ENCODE measurements at places on chromosomes 2 and 18.

DNA sequence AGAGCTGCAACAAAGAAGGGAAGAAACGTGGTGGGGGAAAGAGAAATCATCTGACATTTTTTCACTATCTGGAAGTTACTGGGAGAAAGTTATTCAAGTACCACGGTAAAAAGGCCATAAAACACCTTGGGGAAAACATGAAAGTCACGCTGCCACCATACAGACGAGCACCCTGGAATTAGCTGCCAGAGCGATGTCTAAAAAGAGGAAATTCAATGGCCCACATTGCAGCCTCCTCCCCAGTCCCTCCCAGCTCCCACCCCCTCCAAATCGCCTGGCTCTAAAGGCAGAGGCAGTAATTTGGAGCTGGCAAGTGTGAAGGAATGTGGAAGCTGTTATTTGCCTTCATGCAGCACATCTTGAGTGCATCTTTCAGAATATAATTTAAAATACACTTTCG lies 192.0 kb downstream of the ALK start:
- no peak for DNase-seq

DNA sequence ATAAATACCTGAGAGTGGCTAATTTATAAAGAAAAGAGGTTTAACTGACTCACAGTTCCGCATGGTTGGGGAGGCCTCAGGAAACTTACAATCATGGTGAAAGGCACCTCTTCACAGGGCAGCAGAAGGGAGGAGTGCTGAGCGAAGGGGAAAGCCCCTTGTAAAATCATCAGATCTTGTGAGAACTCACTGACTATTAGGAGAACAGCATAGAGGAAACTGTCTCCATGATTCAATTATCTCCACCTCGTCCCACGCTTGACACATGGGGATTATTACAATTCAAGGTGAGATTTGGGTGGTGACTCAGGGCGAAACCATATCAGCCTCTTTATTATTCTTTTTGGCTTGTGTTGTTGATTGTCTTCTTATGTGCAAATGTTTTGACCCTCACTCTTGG lies 76.2 kb downstream of the WDR7 start:
- peak; percentile 5 for DNase-seq

- DNase-seq = no peak
Observed at GRCh38 chr2:72895759-72896281, 8.6 kb downstream of the SPR start.

GRCh38 chr18:60664736-60665135 lies 292.2 kb upstream of the MC4R start:
- no peak for DNase-seq

GRCh38 chr18:74356959-74357358 lies 41.3 kb downstream of the C18orf63 start:
- no peak for DNase-seq

GRCh38 chr2:234050455-234051135 lies at the start of gene SPP2:
TSS of gene SPP2 (plus strand) at chr2:234050702. CDS start at chr2:234050787, 85 bp downstream.
- DNase-seq = no peak

- DNase-seq = no peak
Observed at GRCh38 chr2:236205867-236206645, 37.9 kb upstream of the GBX2 start.

GRCh38 chr2:44218771-44219170 lies 50.1 kb downstream of the PPM1B start:
- no peak for DNase-seq

DNA sequence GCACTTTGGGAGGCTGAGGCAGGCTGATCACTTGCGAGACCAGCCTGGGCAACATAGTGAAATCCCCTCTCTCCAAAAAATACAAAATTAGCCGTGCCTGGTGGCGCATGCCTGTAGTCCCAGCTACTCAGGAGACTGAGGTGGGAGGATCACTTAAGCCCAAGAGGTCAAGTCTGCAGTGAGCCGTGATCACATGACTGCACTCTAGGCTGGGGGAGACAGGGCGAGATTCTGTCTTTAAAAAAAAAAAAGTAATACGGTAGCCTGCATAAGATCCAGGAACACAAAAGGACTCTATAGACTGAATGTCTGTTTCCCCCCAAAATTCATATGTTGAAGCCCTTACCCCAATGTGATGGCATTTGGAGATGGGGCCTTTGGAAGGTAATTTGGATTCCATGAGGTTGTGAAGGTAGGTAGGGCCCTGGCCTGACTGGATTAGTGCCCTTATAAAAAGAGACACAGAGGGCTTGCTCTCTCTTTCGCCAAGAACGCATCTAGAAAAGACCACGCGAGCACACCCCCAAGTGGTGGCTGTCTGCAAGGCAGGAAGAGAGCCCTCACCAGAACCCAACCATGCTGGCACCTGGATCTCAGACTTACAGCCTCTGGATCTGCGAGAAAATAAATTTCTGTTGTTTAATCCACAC lies 17.0 kb downstream of the MBOAT2 start:
- DNase-seq = no peak

DNA sequence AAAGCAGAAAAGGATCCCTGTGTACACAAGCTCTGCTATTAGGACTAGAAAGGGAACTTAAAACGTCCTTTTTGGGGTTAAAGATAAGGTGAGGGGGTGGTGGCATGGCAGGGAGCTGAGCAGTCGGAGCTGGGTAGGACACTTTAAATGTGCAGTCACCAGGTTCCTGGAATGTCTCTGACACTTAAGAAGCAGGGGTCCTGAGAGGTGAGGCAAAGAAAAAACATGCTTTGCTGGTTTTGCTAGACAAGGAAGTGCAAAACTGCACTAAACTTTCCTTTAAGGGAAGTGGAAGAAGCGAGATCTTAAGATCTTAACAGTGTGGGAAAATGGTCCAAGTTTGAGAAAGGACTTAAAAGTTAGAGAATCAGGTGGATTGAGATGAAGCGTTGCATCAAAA lies 99.5 kb upstream of the MAP3K20 start:
- no peak for DNase-seq

DNA sequence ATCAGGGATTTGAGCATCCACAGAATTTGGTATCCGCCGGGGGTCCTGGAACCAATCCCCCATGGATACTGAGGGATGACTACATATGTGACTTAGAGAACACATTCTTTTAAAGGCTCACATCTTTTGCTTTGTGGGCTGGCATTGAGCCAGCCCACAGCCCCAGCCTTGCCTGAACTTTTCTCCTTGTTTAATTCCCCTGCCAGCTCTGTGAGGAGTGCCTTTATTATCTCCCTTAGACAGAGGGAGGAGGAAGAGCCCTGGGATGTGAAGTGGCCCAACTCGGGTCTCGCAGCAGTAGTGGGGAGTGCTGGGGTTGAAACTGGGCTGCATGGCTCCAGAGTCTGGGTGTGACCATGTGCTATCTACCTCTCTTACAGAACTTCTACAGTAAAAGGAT lies 7.6 kb downstream of the TTC39C start:
- DNase-seq = no peak

GRCh38 chr18:25457126-25457525 lies 105.2 kb upstream of the ZNF521 start:
- no peak for DNase-seq

DNA sequence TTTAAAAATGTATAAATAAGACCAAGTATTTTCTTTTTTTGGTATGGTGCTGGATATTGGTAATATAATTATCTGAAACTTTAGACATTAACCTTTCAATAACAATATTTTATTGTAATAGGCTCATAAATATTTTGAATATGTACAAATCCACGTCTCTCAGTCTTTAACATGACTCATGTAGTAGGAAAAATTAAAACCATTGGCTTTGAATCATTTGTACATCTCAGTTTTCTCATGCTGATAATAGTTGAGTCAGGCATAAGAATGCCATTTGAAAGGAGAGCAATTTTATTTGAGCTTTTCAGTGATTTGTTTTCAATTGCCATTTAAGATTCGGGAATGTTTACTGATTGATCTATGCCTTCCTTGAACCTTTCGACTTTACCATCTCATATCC lies 364.8 kb downstream of the TGIF1 start:
- DNase-seq = no peak

DNA sequence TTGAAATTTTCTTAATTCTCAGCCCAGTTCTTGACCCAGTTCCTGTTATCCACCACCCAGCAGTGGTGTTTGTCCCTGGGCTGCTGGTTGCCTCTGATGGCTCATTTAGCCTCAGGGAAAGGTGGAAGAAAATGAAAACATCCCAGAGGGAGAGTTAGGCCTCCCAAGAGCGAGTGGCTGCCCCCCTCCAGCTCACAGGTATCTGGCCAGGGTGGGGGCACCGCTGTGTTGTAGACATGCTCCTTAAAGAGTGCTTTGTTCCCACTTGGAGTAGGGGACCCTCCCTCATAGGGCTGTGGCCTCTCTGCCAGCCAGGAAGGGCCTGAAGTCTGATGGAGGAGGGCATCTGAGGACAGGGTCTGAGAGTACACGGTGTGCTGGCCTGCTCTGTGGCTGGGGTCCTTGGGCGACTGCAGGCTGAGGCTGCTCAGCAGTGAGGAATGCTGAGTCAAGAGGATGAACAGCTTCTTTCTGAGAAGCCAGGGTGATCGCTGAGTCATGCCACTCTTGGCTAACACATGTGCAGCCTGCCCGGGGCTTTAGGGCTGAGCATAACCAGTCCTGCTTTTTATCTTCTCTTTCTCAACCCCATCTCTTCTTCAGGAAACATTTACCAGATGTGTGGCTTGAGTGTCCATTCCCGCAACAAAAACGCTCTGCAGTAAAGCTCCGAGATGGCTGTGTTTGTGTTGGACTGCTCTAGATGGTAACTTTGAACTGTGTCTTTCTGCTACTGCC lies 72.3 kb downstream of the IL1R2 start:
- DNase-seq = peak; percentile 30

DNA sequence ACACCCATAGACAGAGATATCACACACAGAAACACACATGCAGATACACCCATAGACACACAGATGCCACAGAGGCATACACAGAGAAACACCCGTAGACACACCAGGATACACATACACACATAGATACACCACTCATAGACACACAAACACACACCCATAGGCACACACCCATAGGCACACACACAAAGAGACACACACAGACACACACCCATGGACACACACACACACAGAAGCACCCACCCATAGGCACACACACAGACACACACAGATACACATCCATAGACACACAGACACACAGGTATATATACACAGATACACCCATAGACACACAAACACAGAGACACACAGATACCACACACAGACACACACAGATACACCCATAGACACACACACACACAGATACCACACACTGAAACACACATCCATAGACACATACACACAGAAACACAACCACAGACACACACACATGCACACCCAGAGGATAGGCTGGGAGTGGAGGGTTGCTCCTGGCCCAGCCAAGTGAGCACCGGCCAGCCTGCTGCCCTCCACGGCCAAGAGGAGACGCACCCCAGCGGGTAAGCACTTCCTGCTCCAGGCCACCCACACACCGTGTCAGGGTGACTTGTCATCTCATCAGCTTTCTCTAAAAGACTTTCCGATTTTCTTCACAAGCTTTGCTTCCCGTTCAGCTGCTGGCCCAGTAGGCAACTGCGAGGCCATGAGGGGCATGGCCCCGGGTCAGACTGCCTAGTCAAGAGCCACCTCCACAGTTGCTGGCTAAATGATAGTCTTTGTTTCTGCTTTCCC lies 14.1 kb upstream of the CNNM3 start:
- DNase-seq = peak; percentile 58

- no peak for DNase-seq
Observed at GRCh38 chr2:149449017-149449416, 118.6 kb downstream of the LYPD6 start.

DNA sequence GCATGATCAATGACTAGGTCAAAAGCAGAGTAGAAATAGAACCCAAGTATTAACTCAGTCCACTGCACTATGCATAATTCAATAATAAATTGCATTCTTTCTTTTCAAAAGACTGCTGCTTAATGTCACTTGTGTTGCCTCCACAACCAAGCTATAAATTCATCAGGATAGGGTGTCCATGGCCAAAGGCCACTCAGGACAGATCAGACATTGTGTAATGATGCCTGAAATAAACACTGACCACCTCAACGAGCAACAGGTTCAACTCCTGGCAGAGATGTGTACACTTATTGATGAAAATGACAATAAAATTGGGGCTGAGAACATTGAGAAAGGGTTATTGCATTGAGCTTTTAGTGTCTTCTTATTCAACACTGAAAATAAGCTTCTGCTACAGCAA lies 194.5 kb upstream of the SPOPL start:
- no peak for DNase-seq

- DNase-seq = no peak
Observed at GRCh38 chr18:23765931-23766330, 76.7 kb downstream of the LAMA3 start.

- DNase-seq = no peak
Observed at GRCh38 chr18:37452015-37452414, 113.6 kb downstream of the CELF4 start.

DNA sequence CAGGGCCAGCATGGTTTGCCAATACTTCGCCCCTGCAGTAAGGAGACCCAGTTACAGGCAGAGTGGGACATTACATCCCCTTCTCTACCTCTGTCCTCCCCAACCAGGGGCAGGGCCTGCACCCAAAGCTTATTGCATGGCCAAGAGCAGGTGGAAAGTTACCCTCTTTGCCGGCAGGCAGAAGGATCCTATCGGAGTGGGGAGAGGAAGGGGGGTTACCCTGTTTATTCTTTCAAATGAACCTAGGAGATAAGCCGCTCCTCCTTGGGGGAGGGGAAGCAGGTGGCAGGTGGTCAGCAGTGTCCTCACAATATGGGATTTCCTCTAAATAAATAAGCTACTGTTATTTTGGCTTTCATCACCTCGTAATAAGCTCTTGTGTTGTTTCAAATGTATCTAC lies 53.9 kb downstream of the SPATS2L start:
- DNase-seq = no peak

GRCh38 chr2:16664809-16665747 lies 556 bp downstream of the CYRIA start:
- DNase-seq = no peak

GRCh38 chr2:61205132-61205531 lies 43.1 kb downstream of the C2orf74 start:
- DNase-seq = no peak

GRCh38 chr18:45066210-45066609 lies 385.5 kb downstream of the SETBP1 start:
- DNase-seq = no peak

Measured in stimulated activated CD4-positive, alpha-beta T cell treated with anti-CD3 and anti-CD28 coated beads, Interleukin-12 subunit alpha, Interleukin-12 subunit beta, amount 100 ng/mL, for 48 hours (primary cell).